Fibroblast of skin of right biceps (primary cell): ENCODE measurements at places on chromosomes 5 and 9.

DNA sequence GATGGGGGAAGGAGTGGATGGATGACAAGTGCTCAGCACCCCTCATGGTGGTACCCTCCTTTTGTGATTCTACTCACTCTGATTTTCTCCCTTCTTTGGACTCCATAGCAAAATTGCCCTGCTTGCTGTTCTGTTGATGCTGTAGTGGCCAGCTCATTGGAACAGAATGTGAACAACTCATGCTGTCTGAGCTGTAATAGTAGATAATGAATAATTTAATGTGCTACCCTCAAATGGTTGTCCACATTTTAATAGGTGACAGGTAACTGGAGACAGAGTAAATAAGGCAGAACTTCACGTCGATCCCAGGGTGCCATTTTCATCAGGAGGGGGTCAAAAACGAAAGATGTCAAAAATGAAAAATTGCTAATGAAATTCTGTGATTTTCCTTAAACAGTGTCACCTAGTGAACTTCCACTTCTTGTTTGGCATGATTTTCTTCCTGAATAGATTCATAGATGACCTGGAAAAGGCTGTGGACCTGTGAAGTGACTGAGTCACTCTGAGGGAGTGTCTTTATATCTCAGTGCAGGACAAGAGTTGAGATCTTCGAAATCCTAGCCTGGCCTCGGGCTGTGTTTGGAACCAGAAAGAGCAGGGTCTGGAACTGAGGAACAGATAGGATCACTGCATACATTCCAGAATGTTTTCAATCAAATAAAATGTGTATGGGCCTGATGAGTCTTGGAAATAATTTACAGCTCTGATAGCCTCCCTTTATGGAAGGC, 270.2 kb downstream of the PSAT1 start:
- DNase-seq: peak; percentile 69

DNA sequence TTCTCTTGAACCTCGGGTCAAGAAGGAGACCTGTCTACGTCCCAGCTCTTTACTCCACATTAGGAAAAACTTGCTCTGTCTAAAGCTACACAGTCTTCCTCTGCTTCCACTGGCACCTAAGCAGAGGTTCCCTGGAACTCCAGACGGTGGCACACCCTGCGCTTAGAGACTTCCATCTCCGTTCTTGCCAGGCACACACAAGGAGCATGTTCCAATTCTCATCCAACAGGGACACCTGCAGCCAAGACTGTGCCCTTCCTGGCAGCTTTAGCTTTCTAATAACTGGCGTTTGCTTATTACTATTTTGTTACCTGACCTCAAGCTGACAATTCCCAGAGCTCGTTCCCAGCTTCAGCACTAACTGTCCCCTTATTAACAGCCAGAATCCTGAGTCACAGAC, 16.0 kb downstream of the CAPSL start:
- DNase-seq: no peak

DNA sequence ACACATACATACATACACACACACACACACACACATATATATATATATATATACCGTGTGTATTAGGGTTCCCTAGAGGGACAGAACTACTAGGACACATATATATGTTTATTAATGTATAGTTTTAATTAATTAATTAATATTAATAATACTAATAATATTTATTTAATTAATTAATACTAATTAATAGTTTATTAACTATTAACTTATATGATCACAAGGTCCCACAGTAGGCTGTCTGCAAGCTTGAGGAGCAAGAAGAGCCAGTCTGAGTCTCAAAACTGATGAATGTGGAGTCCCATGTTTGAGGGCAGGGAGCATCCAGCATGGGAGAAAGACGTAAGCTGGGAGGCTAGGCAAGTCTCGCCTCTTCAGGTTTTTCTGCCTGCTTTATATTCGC, 398.0 kb upstream of the KIF2A start:
- no peak for DNase-seq

- no peak for DNase-seq
Observed at GRCh38 chr5:181207960-181208253, 2.9 kb upstream of the TRIM7 start.

- DNase-seq: no peak
Observed at GRCh38 chr9:2810420-2811075, 33.3 kb downstream of the PUM3 start.

DNA sequence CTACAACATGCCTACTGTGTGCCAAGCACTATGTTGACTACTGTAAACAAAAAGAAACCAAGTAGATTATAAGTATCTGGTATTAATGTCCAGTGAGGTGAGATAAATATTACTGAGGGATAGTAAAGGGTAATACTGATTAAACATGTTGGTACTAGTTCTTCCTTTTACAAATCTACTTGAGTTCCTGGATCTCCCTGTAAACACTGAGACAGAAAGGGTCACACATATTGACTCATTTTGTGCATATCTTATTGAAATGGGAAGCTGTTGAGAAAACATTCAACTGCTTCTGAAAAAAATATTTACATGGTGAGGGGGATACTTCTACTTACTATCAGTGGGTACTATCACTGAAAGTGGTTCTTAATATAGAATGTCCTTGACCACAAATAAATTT, 24.3 kb downstream of the EFNA5 start:
- no peak for DNase-seq

GRCh38 chr9:106697750-106698502, 165.0 kb upstream of the ZNF462 start:
- peak; percentile 78 for DNase-seq

- no peak for DNase-seq
Observed at GRCh38 chr9:96430377-96430776, 12.2 kb upstream of the ZNF367 start.

DNA sequence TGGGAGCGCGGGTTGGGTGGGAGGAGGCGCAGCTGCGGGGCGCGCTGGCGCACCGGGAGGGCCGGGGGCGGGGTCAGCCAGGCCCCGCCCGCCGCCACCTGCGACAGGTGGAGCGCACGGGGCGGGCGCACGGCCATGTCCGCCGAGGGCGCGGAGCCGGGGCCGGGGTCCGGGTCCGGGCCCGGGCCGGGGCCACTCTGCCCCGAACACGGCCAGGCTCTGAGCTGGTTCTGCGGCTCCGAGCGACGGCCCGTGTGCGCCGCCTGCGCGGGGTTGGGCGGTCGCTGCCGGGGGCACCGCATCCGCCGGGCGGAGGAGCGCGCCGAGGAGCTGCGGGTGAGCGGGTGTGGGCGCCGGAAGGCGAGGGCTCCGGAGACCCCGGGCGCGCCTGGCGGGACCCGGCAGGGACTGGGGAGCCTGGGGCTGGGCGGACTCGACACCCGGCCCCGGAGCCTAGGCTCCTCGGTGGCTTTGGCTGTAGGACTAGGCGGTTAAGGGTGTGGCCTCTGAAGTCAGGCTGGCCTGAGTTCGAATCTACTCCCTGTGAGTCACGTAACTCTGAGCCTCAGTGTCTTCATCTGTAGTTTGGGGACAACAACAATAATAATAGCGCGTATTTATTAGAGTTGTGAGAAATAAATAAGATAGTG, at the start of gene BSPRY:
TSS of gene BSPRY (plus strand) at position 97 of the 650 bp plus-strand sequence. CDS start at position 136, 39 bp downstream.
- DNase-seq: no peak

- peak; percentile 84 for DNase-seq
Observed at GRCh38 chr5:20572614-20573013, 584.6 kb upstream of the CDH18 start.

DNA sequence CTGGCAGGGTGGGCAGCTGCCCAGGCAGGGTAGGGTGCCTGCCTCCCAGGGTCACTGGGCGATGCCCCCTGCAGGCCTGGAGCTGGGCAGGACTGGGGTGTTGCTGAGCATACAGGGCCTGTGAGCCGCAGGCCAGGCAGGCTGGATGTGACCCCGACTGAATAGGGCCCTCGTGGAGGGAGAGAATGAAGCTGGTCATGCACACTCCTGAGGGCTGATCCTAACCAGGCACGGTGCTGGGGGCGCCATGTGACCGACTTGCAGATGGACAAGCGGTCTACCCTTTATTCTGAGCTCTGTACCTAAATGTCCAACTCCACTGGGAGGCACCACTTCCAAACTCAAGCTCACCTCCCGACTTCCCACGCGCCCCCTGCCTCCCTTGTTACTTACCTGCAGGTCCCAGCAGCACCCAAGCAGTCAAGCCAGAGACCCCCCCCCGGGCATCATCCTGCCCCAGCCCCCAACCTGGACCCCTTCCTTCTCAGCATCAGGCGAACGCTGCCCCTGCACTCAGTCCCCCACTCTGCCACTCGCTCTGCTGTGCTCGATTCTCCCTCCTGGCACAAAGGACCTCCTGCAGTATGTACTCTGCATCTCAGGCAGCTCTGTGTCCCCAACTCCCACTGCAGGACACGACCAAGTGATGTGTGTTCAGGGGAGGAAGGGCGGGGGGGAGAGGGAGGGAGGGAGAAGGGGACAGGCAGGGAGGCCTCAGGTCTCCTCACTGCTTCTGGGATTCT, 76.8 kb upstream of the PHYKPL start:
- DNase-seq: no peak

GRCh38 chr9:116549786-116550660, 137.1 kb upstream of the TRIM32 start:
- DNase-seq: peak; percentile 40

DNA sequence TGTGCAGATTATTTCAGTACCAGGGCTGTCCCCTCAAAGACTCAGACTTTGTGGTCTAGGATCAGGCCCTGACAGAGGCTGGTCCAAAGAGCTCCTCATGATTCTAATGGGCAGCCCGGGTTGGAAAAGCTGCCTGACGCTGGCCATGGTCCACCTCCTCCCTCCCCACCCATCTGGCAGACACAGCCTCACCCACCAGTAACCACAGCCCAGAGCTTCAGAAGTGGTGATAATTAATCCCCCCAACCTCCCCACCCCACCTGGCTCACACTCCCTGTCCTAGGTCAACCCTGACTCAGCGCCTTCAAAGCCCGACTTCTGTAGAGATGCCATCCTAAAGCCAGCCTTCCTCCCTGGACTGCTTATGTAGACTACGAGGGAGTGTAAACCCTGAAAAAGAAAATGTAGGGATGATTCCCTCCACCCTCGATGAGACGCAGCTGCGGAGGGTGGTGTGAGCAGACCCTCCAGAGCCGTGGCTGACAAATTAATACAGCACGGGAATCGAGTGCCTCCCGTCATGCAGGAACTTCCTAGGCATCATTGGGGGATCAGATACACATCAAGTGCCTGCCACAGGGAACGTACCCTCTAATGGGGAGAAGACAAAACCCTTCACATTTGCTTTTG, 7.0 kb downstream of the UBE2QL1 start:
- DNase-seq: no peak

DNA sequence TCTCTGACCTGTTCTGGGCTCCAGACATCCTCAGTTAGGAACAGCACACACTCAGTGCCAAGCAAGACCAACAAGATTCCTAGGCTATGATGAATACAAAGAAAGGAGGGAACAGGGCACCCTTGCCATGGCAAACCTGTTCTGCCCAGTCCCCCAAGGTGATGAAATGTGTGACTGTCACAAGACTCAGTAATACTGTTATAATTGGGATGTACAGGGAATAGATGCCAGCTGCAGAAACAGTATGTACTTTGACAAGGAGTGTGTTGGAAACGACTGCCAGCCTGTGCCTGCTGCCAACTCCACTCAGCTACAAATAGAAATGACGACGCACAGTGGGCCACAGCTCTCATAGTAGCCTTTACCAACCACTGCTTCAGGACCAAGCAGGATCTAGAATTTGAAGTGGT, 453.0 kb downstream of the EFNA5 start:
- DNase-seq: no peak

- DNase-seq: no peak
Observed at GRCh38 chr5:62661126-62661525, 82.5 kb downstream of the LRRC70 start.

- no peak for DNase-seq
Observed at GRCh38 chr5:173256800-173257199, 21.8 kb upstream of the NKX2-5 start.

- DNase-seq: peak; percentile 58
Observed at GRCh38 chr5:160363660-160364395, 6.6 kb downstream of the C1QTNF2 start.

- no peak for DNase-seq
Observed at GRCh38 chr9:281741-282645, 67.3 kb downstream of the DOCK8 start.

DNA sequence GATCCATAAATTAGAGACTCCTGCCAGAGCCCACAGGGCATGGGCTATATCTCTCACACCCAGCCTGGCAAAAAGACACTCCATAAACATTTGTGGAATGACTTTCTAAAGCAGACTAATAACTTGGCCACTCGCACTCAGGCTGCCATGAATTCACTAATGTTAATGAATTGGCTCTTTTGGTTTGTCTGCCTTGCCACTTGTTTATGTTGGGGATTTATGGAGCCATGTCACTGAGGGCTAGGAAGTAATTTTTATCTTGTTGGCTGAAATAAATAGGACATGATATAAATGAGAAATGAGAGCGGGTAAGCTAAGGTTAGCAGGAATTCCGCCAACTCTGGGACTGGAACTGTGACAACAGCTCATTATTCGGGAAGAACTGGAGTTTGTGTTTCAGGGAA, 55.2 kb downstream of the DROSHA start:
- DNase-seq: no peak

DNA sequence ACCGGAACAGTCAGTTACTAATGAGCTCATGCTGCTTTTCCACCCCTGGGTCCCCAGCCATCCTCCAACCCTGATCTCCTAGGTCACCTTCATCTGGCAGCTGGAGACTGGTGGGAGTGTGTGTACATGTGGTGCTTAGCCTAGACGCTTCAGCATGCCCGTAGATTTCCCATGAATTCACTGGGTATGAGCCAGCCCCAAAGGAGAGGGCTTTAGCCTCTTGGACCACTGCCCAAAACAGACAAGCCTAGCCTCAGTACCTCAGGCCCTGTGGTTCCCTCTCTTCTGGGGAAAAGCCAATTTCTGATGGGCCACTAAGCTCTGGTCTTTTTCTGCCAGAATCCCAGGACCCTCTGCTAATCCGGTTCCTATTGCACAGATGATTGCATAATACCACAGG, 48.0 kb upstream of the ASTN2 start:
- DNase-seq: no peak

- DNase-seq: peak; percentile 29
Observed at GRCh38 chr9:131395157-131396098, 1.5 kb downstream of the PRRC2B start.

DNA sequence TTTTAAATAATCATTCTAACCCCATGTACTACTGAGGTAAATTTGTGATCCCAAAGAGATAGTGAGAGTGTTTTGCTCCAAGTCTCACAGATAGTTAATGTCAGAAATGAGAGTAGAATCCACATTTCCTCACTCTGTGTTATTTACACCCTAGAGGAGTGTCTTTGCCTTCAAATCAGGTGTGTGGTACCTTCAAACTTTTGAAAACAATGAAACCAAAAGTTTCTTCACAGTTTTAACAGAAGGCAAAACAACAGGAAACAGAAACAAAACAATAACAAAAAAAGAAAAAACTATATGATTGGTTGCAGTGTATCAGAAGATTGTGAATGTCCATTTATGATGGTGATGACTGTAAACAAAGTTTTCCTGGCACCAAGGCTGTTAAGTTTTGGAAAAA, 85.9 kb downstream of the ERBIN start:
- DNase-seq: no peak

DNA sequence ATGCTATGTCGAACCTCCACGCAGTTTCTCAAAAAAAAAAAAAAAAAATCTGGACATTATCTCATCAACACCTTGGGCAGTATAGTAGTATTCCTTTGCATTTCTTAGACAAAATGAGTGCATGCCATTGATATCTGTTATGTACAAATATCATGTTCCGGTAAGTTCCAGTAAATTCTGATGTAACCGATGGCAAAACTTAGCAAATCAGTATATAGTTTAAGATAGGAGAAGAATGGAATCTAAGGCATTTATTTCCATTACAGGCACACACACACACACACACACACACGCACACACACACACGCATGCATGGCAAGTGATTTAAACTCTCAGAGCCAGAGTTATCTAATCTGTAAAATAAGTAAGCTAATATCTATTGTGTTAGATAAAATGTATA, 356.5 kb upstream of the TUSC1 start:
- DNase-seq: peak; percentile 56

- no peak for DNase-seq
Observed at GRCh38 chr9:131167146-131167692, 41.8 kb downstream of the NUP214 start.
